Dermis microvascular lymphatic vessel endothelial cell (primary cell): ENCODE measurements at places on chromosomes 3 and 15. TPM values are rescaled to one million over a fixed set of nuclear protein-coding genes. Genes with fewer than 3 reads are reported as not detected.

DNA sequence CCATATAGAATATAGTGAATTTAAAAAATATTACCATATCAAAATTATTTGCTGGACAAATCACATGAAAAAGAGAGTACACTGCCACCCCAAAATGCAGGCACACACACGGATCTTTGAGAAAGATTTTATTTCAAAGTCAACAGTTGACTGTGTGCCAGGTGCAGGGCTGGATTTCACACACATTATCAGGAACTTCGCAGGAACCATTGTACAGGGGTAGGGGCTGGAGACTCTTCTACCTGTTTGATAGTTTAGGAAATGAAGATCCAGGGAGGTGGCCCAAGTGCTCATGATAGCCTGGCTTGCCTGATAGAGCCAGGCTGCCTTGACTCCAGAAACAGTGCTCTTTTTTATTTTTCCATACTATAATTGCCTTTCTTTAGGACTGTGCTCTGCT lies 54.2 kb downstream of the IL1RAP start:
- no peak for DNase-seq

Gene RAB6B
- total RNA-seq = 0.39 and 1.6 TPM in 2 replicates

Gene KLF13
- 21.4 and 33.6 TPM in 2 replicates for total RNA-seq

DNA sequence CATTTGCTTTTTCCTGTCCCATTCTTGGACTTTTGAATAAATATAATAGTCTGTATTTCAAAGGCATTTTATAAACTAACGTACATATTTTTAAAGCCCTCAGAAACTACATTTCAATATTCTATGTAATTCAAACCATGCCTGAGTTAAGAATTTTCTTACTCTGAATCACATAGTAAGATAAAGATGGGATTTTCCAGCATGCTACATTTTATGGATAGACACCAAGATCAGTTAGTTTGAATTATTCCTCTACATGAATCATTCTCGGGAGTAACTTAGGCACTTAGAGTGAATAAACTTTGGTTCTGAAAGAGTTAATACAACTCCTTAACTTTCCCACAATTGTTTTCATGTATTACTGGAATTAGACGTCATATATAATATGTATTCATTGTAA lies 713.3 kb upstream of the CBLB start:
- no peak for DNase-seq

Gene SEMA3G
- 23.0 and 35.9 TPM in 2 replicates for total RNA-seq

GRCh38 chr15:80636675-80637074 lies 58.4 kb upstream of the ABHD17C start:
- DNase-seq = no peak

- DNase-seq = no peak
These were observed 56.4 kb downstream of the NEDD4 start for GRCh38 chr15:55937040-55937439.

DNA sequence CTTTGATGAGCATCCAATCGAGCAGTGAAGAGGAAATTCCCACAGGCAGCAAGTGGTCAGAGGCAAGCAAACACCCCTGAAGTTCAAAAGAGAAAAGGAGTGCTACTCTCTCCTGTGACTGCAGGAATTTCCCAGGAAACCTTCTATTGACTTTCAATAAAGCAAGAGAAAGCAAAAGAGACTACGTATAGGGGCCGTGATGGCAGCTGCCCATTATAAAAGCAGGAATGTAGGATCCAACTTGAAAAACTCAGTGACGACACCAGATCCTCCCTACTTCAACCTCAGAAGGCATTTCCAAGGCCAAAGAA lies 53.1 kb upstream of the IP6K2 start:
- no peak for DNase-seq

DNA sequence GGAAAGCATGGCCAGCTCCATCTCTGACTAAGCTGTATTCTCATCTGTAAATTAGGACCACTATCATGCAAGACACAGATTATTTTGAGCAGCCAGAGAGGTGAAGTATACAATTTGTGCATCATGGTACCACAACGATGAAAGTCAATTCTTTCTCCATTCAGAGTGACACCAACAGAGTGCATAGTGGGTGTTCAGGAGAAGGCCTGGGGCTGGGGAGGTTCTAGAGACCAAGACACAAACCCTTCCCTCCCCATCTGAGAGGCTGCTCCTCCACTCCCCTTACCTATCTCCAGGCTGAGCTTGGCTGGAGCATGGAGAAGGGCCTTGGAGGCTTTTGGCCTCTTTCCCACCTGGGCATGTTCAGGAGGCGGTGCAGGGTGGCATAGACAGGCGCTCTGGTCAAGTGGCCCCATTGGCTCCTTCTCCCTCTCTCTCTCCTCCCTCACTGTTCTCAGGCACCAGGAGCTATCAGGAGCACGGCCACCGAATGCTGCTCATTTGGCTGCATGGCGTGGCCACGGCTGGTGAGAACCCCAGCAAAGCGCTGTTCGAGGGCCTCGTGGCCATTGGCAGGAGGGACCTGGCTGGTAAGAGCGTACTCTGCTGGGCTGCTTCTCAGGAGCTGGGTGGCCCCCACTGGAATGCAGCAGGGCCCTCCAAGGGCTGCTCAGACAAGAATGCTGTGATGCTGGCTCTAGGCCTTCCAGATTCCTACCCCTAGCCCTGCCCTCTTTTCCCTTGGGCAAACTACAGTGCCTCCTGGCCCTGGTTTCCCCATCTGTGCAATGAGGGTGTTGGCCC lies 37.9 kb downstream of the ANKDD1A start:
- no peak for DNase-seq

DNA sequence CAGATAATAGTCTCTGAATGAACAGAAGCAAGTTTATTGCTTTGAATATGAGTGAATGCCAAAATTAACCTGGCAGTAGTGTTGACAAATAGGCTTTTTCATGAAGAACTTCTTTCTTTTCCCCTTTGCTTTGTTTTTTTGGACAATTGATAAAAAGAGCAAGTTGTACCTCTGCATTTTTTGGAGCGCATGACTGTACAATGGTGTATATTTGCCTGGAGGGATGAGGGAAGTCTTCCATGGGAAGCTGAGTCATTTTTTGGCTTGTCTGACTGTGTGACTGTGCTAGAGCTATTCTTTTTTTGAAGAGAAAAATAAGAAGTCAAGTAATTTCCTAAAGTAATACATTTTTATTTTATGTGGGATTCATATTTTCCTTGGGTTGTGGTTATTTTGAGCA lies 186.9 kb downstream of the KLHL25 start:
- peak; percentile 71 for DNase-seq

Gene SLITRK3
- total RNA-seq = not detected in 2 replicates
